Stimulated activated CD4-positive, alpha-beta T cell treated with anti-CD3 and anti-CD28 coated beads, Interleukin-12 subunit alpha, Interleukin-12 subunit beta, amount 100 ng/mL, for 24 hours (primary cell): ENCODE measurements at places on chromosomes 6 and 20.

- no peak for DNase-seq
These were observed 49.0 kb downstream of the MDGA1 start for GRCh38 chr6:37648465-37649330.

GRCh38 chr6:3471711-3472110 lies 14.9 kb upstream of the SLC22A23 start:
- no peak for DNase-seq

DNA sequence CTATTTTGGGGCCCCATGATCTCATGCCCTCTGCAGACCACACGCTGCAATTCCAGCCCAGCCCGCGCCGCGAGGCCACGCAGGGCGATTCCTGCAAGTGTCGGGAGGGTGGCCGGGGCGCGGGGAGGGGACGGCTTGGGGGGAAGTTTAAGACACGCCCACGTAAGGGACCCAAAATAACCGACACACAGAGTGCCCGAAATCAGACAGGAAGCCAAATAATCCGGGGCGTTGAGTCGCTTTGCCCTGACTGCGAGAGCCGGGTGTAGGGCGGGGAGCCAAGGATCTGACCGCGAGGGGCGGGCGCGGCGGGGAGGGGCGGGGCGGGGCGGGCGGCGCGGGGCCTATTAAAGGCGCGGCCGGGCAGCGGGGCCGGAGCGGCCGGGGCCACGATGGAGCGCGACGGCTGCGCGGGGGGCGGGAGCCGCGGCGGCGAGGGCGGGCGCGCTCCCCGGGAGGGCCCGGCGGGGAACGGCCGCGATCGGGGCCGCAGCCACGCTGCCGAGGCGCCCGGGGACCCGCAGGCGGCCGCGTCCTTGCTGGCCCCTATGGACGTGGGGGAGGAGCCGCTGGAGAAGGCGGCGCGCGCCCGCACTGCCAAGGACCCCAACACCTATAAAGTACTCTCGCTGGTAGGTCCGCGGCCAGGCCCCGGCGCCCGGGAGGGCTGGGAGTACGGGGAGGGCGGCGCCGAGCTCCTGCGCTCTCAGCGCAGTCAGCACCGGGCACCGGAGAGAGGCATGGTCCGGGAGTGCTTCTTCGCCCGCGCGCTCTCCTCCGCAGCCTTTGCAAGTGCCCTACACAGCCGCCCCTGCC lies at the start of gene ENPP1:
TSS of gene ENPP1 (plus strand) at position 377 of the 816 bp plus-strand sequence. CDS start at position 393, 16 bp downstream.
- DNase-seq: peak; percentile 39

DNA sequence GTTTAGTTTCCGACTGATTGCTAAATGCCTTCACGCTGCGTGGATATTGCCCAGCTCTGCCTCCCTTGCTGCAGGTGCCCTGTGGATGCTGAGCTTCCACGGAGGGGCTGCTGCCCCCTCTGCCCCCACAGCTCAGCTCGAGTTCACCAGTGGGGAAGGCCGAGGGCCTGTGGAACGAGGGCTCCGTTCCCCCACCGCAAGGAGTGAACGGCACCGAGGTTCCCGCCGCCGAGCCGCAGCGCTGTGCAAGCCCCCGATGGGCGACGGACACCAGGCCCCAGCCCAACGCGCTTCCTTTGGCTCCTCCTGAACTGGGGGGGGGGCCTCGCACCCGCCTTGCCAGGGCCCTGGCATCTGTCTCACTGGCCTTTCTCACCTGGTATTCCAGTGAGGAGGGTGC lies 17.7 kb downstream of the DLL1 start:
- DNase-seq: no peak

GRCh38 chr6:108546079-108547049 lies 14.4 kb upstream of the FOXO3 start:
- no peak for DNase-seq

DNA sequence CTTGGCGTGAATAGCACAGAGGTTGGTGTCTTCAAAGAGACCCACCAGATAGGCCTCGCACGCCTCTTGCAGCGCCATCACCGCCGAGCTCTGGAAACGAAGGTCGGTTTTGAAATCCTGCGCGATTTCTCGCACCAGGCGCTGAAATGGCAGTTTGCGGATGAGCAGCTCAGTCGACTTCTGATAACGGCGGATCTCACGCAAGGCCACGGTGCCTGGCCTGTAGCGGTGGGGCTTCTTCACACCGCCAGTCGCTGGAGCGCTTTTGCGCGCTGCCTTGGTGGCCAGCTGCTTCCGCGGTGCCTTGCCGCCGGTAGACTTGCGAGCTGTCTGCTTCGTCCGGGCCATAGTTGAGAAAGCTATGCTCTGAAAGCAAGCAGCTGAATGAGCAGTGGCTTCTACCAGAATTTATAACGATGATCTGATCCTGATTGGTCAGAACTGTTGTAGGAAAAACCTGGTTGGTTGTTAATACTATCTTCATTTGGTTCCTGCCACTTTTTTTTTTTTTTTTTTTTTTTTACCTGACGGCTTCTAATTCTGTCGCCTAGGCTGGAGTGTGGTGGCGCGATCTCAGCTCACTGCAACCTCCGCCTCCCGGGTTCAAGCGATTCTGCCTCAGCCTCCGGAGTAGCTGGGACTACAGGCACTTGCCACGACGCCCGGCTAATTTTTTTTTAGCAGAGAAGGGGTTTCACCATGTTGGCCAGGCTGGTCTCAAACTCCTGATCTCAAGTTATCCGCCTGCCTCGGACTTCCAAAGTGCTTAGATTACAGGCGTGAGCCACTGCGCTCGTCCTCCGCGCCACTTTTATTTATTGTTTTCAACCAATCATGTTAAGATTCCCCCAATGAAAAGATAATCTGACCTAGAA lies 21.5 kb downstream of the OR2B2 start:
- DNase-seq: peak; percentile 46

- DNase-seq: no peak
These were observed 13.2 kb upstream of the CST4 start for GRCh38 chr20:23702021-23702420.

- no peak for DNase-seq
These were observed 89.0 kb upstream of the DTNBP1 start for GRCh38 chr6:15751721-15752350.

GRCh38 chr6:136553166-136553787 lies 3.1 kb upstream of the MAP7 start:
- DNase-seq: no peak

DNA sequence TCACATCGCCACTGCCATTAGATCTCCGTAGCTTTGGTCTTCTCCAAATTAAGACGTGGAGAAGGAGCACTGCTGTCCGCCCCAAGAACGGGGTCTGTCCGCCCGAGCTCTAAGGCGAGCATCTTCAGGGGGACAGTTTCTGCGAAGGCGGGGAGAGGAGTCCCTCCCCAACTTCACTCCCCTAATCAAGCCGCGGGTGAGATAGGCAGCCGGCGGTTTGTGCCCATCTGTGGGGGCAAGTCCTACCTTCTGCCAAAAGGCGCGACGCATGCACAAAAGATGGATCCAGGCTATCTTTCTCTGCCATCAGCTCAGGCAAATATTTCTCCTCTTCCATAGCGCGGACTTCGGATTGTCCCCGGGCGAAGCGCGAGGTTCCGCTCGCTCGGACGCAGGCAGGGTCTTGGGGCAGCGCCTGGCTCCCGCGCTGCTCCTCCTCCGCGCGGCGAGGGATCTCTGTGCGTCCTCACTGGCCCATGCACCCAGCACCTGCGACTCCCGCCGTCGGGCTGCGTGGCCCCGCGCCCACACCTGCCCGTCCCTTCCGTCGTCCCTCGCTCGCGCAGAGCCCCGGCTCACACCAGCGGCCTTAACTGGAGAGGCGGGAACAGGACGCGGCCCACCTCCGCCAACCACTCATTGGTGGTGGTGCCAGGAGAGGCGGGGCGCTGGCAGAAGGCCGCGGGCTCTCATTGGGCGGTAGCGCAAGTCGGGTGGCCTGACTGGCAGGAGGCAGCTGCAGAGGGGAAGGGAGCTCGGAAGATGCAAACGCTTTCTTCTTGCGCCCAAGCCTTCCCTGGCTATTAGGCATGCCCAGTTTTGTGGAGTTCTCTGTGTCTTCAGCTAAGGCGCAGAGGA lies at the start of gene KHDRBS2:
TSS of gene KHDRBS2 (minus strand) at position 614 of the 858 bp plus-strand sequence.
- DNase-seq: no peak

DNA sequence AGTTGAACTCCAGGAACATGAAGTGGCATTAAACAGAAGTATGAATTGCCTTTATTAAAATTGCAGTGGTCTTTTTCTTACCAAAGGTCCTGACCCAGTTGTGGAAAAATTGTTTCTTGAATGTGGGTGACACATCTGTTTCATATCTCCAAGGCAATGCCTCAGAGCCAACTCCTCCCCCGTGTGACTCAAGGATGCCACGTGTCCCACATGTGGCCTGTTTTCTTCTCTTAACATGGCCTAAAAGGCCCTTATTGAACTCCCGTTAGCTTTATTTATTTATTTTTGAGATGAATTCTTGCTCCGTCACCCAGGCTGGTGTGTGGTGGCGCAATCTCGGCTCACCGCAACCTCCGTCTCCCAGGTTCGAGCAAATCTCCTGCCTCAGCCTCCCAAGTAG lies 128.4 kb upstream of the ESR1 start:
- peak; percentile 26 for DNase-seq
